ENCODE measurements at places on chromosomes 2 and 18.

GRCh38 chr2:19003554-19003953, 354.9 kb downstream of the OSR1 start:
- DNase-seq, result no peak

GRCh38 chr18:8029061-8029460, 461.9 kb downstream of the PTPRM start:
- no peak for DNase-seq

- DNase-seq, result no peak
These were observed 353.1 kb downstream of the IRS1 start for GRCh38 chr2:226446406-226447001.

GRCh38 chr2:237486334-237486818, 675 bp upstream of the MLPH start:
- no peak for DNase-seq

DNA sequence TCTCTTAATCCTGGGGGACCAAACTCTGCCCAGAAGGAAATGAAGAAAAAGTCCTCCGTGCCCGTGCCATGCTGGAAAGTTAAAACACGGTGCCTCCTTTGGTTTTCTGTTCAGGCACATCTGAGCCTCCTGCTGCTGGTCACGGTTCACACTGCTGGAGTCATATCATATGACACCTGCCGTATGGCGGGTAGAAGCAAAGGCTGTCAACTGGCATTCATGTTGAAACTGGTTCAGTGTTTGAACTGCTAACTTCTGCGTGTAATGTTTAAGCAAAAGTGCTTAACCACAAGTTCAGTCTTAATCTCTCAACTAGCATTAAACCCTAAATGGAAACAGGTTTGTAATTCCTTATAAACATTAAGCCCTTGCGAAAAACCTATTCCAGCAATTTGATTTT, 3.1 kb downstream of the STK39 start:
- DNase-seq, result peak; percentile 41

GRCh38 chr2:110124939-110125691, 9.5 kb upstream of the MALL start:
- no peak for DNase-seq

GRCh38 chr2:195561116-195561921, 95.7 kb upstream of the SLC39A10 start:
- no peak for DNase-seq

DNA sequence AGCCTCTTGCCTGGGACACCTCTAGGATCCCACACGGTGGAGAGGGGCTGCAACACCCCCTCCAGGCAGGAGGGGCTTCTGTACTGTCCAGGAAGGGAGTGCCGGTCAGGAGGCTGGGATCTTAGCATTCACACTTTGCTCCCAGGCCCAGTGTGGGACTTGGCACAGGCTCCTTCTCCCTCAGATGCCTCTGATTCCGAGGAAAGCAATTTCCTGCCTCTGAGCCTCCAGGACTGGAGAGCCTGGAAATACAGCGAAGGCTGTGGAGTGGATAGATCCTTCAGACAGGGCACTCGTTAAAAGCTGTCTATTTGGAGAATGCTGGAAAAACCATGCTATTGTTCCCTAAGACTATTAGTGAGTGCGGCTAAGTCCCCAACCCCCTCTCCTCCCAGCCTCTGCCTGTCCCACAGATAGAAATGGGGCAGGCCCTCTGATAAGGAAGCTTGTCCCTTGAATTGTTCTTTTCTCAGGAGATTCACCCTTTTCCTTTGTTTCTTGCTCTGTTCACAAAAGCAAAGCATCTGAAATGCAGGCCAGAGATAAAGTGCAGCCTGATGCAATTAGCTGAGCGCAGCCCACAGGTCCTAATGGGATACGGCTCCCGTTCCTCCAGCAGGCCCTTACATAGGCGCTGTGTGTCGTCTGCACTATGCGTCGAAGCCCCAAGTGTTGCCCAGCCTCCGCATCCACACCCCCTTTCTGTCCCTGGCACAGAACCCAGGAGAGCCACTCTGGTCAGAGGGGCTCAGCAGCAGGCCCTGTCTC, 252.2 kb downstream of the KLHL29 start:
- DNase-seq, result no peak

DNA sequence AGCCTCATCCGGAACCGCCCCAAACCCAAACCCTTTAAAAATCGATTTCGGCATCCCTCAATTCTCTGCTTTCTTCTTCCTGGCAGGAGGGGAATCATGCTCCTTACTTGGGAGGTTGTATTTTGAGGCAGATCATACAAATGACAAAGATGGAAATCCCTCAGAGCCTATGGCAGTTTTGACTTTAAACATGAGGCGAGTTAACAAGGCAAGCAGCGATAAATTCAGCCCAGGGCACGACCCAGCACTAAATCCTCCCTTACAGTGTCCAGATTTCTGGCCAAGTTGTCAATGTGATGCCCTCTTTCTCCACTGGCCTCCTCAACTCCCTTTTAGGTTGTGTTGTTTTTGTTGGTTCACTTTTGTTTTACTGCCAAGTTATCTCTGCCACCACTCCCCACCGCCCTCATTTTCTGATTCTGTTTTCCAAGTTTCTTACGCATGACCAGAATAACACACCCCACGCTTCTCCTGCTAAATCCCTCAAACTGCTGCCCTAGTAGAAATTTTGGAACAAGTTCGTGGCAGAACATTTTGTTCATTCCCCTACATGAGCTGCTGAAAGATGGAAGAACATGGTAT, 68.3 kb downstream of the CTAGE1 start:
- DNase-seq, result no peak
